ENCODE measurements at places on chromosomes 11 and 22. TPM values are rescaled to one million over a fixed set of nuclear protein-coding genes. Genes with fewer than 3 reads are reported as not detected.

Gene OR52H1
- not detected for total RNA-seq

Gene OR8J1
- total RNA-seq = not detected

Gene MISFA
- total RNA-seq = 0.67 TPM

Gene OR10A4
- total RNA-seq = not detected

Gene ADAMTS8
- not detected for total RNA-seq

DNA sequence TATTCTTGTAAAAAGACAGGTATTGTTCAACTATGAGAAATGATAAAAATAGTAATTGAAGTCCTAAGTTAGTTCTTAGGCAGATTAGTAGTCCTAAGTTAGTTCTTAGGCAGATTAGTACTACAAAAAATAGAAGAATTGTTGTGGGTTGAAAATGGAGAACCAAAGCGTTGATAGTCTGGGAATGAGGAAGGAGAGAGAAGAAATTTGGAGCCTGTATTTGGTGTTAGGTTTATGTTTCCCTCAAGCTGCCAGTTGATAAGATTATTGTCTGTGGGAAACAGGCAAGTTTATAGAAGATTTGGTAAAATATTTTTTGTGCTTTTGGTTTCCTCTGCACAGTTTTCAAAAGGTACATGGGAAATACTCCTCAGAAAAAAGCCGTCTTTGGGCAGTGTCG is 3.6 kb downstream of the BCO2 start:
- H3K27me3 ChIP-seq = peaks cover 31% of the 10 kb centered on the region
- no peaks in the 10 kb centered on the region for H3K36me3 ChIP-seq
- DNase-seq = no peak
- H3K4me1 ChIP-seq = peaks cover 10% of the 10 kb centered on the region

DNA sequence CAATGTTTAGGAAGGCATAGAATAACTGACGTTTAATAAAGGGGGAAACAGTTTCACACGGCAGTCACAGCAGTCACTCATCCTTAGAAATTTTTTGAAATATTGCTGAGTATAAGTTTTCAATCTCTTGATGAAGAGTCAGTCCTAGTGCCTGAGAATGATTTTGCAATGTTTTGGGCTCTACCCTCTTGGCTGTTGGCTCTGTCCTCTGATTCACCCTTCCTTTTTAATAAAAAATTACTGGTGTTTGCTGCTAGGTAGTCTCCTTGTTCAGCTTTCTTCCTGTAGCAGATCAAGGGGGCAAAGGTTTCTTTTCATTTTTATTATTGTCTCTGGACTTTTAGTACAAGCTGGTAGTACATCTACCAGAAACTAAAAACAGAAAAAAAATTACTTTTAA is 194.3 kb upstream of the ANO3 start:
- H3K36me3 ChIP-seq = no peaks in the 10 kb centered on the region
- no peaks in the 10 kb centered on the region for H3K4me1 ChIP-seq
- no peak overlapping the region for H3K4me3 ChIP-seq
- DNase-seq = no peak

GRCh38 chr22:50527921-50528681 is 1.7 kb downstream of the TYMP start:
- peak overlapping the region; percentile 80 for H3K4me3 ChIP-seq
- H3K36me3 ChIP-seq = peaks cover 40% of the 10 kb centered on the region
- DNase-seq = no peak
- H3K27ac ChIP-seq = peak overlapping the region; percentile 93
- no peaks in the 10 kb centered on the region for H3K27me3 ChIP-seq
- H3K4me1 ChIP-seq = peaks cover 41% of the 10 kb centered on the region

- H3K27me3 ChIP-seq = no peaks in the 10 kb centered on the region
- peak overlapping the region; percentile 16 for H3K27ac ChIP-seq
These were observed 5.3 kb upstream of the NAP1L4 start for GRCh38 chr11:2997406-2997805.

GRCh38 chr11:102214623-102215022 is 102.7 kb upstream of the BIRC3 start:
- DNase-seq = no peak
- H3K27ac ChIP-seq = no peak overlapping the region
- H3K4me1 ChIP-seq = no peaks in the 10 kb centered on the region
- H3K4me3 ChIP-seq = no peak overlapping the region
- H3K27me3 ChIP-seq = peaks cover 17% of the 10 kb centered on the region

GRCh38 chr22:29307596-29308147 is 1.2 kb downstream of the GAS2L1 start:
- peaks cover 27% of the 10 kb centered on the region for H3K27me3 ChIP-seq
- no peak for DNase-seq
- peak overlapping the region; percentile 73 for H3K4me3 ChIP-seq
- peak overlapping the region; percentile 31 for H3K27ac ChIP-seq
- H3K4me1 ChIP-seq = peaks cover 37% of the 10 kb centered on the region

- no peak overlapping the region for H3K27ac ChIP-seq
- H3K4me3 ChIP-seq = no peak overlapping the region
- no peaks in the 10 kb centered on the region for H3K27me3 ChIP-seq
- peaks cover 9% of the 10 kb centered on the region for H3K36me3 ChIP-seq
- peaks cover 18% of the 10 kb centered on the region for H3K4me1 ChIP-seq
- no peak for DNase-seq
These were observed 13.2 kb upstream of the RGL4 start for GRCh38 chr22:23677701-23677995.

DNA sequence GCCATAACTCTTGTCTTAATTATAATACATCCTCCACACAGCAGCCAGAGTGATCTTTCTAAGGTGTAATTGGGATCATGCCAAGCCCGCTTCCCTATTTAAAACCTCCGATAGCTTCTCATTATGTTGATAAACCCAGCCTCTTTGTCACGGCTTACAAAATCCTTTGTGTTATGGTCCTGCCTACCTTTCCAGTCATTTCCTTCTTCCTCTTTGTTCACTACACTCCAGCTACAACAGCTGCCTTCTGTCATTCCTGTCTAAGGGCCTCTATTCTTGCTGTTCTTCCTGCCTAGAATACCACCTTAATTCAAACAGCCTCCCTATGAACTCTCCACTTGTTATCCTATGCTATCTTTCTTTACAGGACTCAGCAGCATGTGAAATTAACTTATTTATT is 70.6 kb upstream of the CAPRIN1 start:
- H3K36me3 ChIP-seq = no peaks in the 10 kb centered on the region
- DNase-seq = no peak
- no peaks in the 10 kb centered on the region for H3K4me1 ChIP-seq
- no peak overlapping the region for H3K27ac ChIP-seq
- H3K4me3 ChIP-seq = no peak overlapping the region
- peaks cover 16% of the 10 kb centered on the region for H3K27me3 ChIP-seq

GRCh38 chr22:39364714-39365491 is 15.1 kb downstream of the SYNGR1 start:
- H3K4me1 ChIP-seq = peaks cover 9% of the 10 kb centered on the region
- H3K36me3 ChIP-seq = no peaks in the 10 kb centered on the region
- no peak overlapping the region for H3K4me3 ChIP-seq
- peaks cover 2% of the 10 kb centered on the region for H3K27me3 ChIP-seq
- no peak for DNase-seq

DNA sequence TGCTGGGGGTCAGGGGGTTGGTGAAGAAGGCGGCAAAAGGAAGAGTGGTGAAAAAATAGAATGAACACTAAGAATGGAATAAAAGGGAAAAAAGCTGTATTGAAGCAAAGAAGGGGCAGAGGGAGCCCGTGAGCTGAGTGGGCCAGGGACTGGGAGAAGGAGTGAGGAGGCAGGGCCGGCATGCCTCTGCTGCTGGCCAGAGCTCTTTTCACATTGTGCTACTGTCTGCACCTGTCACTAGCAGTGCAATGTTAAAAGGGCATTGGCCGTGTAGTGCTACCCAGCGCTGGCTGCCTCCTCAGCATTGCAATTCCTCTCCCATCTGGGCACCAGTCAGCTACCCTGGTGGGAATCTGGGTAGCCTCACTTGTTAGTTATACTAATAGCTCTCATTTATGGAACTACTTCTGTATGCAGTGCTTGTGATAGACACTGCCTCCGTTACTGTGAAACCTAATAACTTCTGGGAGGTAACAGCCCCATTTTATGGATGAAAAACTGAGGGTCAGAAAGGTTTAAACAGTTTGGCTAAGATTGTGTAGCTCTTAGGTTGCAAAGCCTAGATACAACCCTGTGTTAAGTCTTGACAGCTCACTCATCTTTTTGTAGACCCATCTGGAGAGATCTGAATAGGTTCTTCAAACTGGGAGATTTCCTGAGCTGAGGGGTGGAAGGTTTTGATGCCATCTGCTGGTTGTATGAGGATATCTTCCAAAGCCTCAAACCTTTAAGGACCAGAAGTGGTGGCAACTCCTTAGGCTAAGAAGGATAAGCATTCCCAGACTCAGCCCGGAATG is 8.5 kb downstream of the YPEL4 start:
- peak; percentile 45 for DNase-seq
- H3K27ac ChIP-seq = no peak overlapping the region
- H3K36me3 ChIP-seq = no peaks in the 10 kb centered on the region
- peaks cover 50% of the 10 kb centered on the region for H3K4me1 ChIP-seq
- peaks cover 41% of the 10 kb centered on the region for H3K27me3 ChIP-seq

- no peak for DNase-seq
- peak overlapping the region; percentile 95 for H3K27ac ChIP-seq
- no peak overlapping the region for H3K4me3 ChIP-seq
- H3K4me1 ChIP-seq = peaks cover 74% of the 10 kb centered on the region
- H3K36me3 ChIP-seq = peaks cover 14% of the 10 kb centered on the region
These were observed 13.0 kb upstream of the FCHSD2 start for GRCh38 chr11:73155102-73155501.

DNA sequence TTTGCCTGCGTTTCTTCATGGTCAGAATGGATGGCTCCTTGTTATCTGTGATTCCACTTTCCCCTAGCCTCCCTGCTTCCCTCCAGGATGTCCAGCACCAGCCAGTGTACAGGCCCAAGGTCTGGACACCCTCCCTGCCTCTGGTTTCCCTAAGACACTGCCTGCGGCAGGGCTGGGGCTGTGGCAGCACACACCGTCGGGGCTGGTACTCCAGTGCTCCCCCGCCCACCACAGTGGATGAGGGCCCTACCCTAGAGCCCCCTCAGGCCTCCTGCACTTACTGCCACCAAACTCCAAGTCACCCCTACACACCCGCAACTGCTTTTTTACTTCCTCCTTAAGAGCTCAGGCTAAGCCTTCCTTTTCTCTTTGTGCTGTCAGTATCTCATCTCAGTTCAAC is 28.9 kb downstream of the ZNF214 start:
- no peak overlapping the region for H3K27ac ChIP-seq
- no peaks in the 10 kb centered on the region for H3K4me1 ChIP-seq
- no peaks in the 10 kb centered on the region for H3K27me3 ChIP-seq
- no peak overlapping the region for H3K4me3 ChIP-seq
- DNase-seq = no peak

GRCh38 chr22:24051568-24051967 is 40.5 kb downstream of the CABIN1 start:
- H3K27me3 ChIP-seq = no peaks in the 10 kb centered on the region
- no peak for DNase-seq
- no peak overlapping the region for H3K27ac ChIP-seq
- peaks cover 44% of the 10 kb centered on the region for H3K36me3 ChIP-seq

GRCh38 chr11:114309517-114309916 is 13.3 kb downstream of the NNMT start:
- H3K36me3 ChIP-seq = no peaks in the 10 kb centered on the region
- H3K4me3 ChIP-seq = no peak overlapping the region
- H3K27ac ChIP-seq = no peak overlapping the region
- peaks cover 6% of the 10 kb centered on the region for H3K4me1 ChIP-seq
- DNase-seq = no peak

- peak overlapping the region; percentile 76 for H3K27ac ChIP-seq
- no peaks in the 10 kb centered on the region for H3K27me3 ChIP-seq
- no peak overlapping the region for H3K4me3 ChIP-seq
- H3K4me1 ChIP-seq = peaks cover 64% of the 10 kb centered on the region
- no peak for DNase-seq
These were observed 22.3 kb downstream of the TMEM123 start for GRCh38 chr11:102430158-102430836.

- H3K27ac ChIP-seq = no peak overlapping the region
- H3K27me3 ChIP-seq = peaks cover 5% of the 10 kb centered on the region
- H3K4me3 ChIP-seq = no peak overlapping the region
- peaks cover 13% of the 10 kb centered on the region for H3K4me1 ChIP-seq
- DNase-seq = no peak
These were observed 53.5 kb upstream of the MYEOV start for GRCh38 chr11:69240332-69241074.

GRCh38 chr22:19715188-19715930 is 1.1 kb downstream of the SEPTIN5 start:
- no peak overlapping the region for H3K4me3 ChIP-seq
- no peaks in the 10 kb centered on the region for H3K36me3 ChIP-seq

- H3K4me1 ChIP-seq = no peaks in the 10 kb centered on the region
- no peak overlapping the region for H3K4me3 ChIP-seq
- H3K27me3 ChIP-seq = peaks cover 9% of the 10 kb centered on the region
- DNase-seq = no peak
- H3K36me3 ChIP-seq = no peaks in the 10 kb centered on the region
These were observed 4.8 kb upstream of the NOX4 start for GRCh38 chr11:89495951-89496350.

- no peaks in the 10 kb centered on the region for H3K36me3 ChIP-seq
- H3K27ac ChIP-seq = no peak overlapping the region
- H3K4me3 ChIP-seq = no peak overlapping the region
- no peak for DNase-seq
These were observed 97.1 kb upstream of the SYT13 start for GRCh38 chr11:45383224-45383623.
